ENCODE measurements at places on chromosomes 7 and 10.
A peak's percentile ranks its signal among the peaks of the same experiment; 100 is the strongest.

DNA sequence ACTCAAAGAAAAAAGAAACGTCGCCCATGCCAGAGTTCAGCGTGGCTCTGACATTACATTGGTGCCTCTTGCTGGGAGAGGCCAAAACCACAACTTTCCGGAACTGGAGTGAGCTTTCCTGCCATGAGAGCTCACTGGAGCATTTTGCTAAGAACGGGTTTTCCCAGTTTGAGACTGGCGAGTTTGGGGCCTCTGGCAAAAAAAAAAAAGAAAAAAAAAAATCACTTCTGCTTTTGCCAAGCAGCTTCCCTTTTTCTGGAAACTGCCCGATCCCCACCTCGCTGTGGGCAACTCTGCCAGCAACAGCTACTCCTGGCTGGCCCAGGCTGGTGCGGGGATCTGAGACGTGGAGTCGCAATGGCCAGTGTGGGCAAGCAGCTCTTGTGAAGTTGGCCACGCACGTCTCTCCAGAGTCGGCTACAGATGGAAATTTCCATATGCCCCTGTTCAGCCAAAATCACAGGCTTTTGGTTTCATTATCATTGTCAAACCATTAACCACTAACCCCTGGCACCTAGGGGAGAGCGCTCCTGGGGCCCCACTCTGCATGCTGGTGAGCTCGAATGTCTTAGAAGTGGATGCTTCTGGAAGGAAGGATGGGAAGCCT, 25.7 kb downstream of the PRKAG2 start:
- DNase-seq, result no peak

GRCh38 chr7:451255-452225, 68.1 kb downstream of the PDGFA start:
- no peak for DNase-seq

- DNase-seq, result no peak
Observed at GRCh38 chr7:72406820-72407403, 5.2 kb downstream of the CALN1 start.

GRCh38 chr10:92848441-92849233, at the start of gene EXOC6:
EXOC6 (plus strand) TSS chr10:92848520; CDS start chr10:92848534, 14 bp downstream.
- peak; percentile 71 for DNase-seq

DNA sequence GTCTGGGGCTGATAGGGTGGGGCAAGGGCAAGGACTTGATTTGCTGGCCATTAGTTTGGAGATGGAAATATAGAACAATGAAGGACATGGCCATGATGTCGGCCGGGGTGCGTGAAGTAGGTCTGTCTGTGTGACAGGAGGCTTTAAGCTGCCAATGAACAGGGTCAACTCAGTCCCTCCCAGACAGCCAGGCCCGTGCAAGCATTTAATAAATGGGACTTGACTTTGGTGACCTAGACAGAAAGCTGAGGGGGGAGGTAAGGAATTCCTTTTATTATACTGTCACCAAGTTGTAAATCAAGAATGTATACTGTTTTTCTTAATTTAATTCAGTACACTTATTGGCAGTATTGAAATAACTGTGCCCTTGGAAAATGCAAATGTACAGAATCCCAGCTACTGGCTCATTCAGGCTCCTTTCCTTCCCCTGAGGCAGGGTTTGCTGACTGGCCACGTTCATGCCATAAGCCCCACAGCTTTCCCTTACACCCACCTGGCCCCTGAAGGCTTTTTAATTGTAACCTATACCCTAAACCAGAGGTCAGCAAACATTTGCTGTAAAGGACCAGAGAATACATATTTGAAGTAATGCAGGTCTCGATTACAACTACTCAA, 87.2 kb downstream of the WIPF3 start:
- no peak for DNase-seq

GRCh38 chr10:1731592-1731991, 5.7 kb downstream of the ADARB2 start:
- DNase-seq, result no peak

GRCh38 chr10:27145937-27146336, 8.2 kb downstream of the YME1L1 start:
- DNase-seq, result no peak

DNA sequence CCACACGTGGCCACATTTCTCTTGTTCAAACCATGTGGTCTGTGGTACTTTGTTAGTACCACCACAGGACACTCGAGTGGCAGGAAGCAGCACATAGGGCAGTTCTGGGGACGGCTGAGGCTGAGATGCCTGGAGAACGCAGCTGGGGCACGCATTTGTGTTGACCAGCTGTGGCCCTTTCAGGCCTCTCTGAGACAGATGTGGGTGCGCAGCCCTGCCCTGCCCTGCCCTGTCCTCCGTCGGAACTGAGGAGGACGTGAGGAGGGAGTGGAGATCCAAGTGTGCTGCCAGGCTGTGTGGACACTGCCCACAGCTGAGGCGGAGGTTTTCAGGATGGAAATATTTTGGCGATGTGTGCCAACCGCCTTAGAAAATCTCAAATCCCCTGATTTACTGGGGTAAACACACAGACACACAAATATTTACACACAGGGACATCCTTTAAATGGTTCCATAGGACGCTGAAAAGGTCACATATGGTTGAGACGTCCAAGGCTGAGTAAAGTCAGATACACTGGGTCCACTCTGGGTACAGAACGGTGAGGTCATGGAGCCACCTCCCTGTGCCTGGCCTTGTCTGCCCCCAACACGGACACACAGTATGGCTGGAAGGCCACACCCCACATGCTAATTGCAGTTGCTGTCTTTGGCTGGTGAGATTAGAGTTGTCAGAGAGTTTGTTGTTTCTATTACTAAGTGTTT, 14.8 kb downstream of the BHLHA15 start:
- DNase-seq, result no peak

DNA sequence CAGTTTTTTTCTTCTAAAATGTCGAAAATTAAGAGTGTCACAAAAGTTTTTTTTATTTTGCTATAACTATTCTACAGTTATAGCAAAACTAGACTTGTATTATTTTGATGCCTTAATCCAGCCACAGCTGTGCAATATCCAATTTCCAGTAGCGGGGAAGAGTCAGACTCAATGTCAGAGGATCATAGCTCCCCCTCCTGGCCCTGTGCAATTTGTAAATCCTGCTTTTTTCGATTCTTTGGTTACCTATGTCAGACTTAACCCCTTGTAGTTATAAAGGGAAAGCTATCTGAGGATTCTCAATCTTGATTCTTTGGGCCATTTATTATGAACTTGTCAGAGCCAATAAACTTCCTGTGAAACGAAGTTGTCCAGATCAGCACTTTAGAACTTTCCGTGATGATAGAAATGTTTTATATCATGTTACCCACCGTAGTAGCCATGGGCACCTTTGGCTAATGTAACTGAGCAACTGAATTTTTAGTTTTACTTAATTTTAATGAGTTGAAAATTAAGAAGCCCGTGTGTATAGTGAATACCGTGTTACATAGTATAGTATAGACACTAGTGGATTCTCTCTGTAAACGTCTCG, 87.7 kb upstream of the PRKCQ start:
- no peak for DNase-seq

GRCh38 chr7:149422914-149423301, 38.0 kb downstream of the ZNF777 start:
- DNase-seq, result no peak

DNA sequence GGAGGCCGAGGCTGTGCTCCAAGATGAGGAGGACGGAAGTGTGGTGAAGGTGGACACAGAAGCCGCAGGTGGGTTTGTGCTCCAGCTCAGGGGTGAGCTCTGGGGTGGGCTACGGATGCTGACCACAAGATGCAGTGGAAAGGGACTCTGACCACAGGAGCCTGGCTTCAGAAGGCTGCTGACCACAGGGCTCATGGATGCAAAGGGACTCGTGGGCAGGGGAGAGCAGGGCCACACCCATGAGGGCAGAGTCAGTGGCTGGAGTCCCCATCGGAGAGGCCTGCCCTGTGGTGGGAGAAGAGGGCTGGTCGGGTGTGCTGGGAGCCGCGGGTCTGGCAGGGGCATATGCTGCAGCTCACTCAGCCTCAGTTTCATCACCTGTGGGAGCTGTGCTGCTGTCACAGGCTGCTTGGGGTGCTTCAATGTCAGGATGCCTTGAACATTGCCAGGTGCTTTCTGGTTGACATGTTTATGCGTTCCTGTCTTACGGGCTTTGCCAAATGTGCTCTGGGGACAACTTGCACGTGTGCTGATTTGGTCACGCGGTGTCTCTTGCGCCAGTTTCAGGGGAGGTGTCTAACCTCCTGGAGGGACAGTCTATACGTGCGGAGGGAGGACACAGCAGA, 13.7 kb downstream of the SCART1 start:
- no peak for DNase-seq

- DNase-seq, result no peak
Observed at GRCh38 chr10:11754173-11754572, 12.0 kb downstream of the ECHDC3 start.

DNA sequence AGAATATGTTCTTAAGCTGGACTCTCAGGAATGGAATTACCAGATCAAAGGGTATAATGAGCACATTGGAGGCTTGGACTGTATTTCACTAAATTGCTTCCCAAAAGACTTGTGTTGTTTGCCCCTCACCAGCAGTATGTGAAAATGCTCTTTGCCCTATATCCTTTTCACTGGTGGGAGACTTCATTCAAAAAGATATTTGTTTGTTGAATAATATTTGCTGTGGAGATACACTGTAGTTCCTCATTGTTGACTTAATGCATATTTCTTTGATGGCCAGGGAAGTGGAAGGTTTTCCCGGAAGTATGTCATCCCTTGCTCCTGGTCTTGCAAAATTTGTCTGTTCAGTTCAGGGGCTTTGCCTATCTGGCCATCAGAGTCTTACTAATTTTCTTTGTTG, 19.4 kb downstream of the GSTO2 start:
- DNase-seq, result no peak

GRCh38 chr10:106708506-106708905, 456.0 kb downstream of the SORCS1 start:
- no peak for DNase-seq

GRCh38 chr10:3330663-3331062, 158.1 kb upstream of the PITRM1 start:
- no peak for DNase-seq
